ENCODE measurements at places on chromosomes 6 and 20. TPM values are rescaled to one million over a fixed set of nuclear protein-coding genes. Genes with fewer than 3 reads are reported as not detected.

DNA sequence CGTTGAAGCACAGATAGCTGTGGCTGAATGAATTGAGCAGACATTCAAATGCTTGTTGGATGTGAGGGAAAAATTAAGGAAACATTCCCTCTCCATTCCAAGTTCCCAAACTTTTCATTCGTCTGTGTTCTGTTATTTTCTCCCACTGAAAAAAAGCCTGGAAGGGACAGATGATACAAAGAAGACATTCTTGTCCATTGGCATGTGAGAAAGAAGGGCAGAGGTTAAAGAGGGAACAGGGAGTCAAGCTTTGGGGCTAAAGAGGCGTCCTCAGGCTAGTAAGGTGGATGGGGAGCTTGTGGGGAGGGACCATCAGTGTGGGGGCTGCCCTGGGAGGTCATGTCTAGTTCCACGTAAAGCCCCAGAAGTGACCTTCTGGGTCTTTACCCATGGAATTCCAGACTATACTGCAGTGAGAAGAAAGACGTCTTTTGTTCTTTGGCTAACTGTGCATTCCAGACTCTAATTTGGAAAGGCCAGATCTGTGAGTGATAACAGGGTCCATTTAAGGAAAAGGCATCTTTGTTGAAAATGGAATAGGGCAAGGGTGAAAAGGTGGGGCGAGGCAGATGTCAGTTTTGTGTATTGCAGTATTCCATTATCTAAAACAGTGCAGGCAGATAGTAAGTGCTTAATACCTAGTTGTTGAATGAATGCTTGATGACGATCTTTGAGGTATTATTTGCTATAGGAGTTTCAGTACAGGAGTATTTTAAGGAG, 117.5 kb downstream of the SOX4 start:
- no peak for DNase-seq

Gene TGM3
- not detected for total RNA-seq

GRCh38 chr6:156654919-156655918, 122.0 kb upstream of the ARID1B start:
- DNase-seq = no peak

DNA sequence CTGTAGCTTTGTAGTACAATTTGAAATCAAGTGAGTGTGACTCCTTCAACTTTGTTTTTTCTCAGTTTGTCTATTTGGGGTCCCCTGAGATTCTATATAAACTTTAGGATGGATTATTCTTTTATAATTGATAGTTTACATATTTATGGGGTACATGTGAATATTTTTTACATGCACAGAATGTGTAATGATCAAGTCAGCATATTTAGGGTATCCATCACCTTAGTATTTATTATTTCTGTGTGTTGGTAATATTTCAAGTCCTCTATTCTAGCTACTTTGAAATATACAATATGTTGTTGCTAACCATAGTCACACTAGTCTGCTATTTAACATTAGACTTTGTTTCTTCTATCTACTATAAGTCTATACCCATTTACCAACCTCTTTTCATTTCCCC, 50.3 kb downstream of the PLCG1 start:
- no peak for DNase-seq

Gene PRR18
- total RNA-seq = not detected

DNA sequence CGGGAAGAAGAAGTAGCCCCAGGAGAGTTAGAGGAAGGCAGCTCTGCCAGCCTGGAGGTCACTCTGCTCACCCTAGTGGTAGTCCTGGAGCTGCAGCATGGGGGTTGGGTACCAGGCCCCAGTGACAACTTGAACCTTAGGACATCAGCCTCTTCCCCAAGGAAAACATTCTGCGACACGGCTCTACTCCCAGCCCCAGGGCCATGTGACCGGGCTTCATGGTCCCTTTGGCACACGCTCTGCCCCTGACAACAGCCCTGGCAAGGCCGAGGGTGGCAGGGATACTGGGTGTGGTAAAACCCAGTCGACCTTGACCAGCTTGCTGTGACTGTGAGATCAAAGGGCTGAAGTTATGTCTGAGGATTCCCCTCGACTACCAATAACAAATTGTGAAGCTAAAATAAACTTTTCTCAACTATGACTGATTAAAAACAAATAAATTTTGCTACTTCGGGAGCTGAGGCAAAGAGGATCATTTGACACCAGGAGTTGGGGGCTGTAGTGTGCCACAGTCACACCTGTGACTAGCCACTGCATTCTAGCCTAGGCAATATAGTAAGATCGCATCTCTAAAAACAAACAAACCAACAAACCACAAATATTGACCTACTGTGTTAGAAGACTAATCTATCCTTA, 24.4 kb upstream of the ARID1B start:
- no peak for DNase-seq
